ENCODE measurements at places on chromosomes 6 and 20.

GRCh38 chr6:38678178-38678760, 24.7 kb downstream of the GLO1 start:
- no peak for DNase-seq

GRCh38 chr6:124753562-124754105, 208.6 kb upstream of the RNF217 start:
- DNase-seq = no peak

- DNase-seq = no peak
Measured at GRCh38 chr20:54220722-54221121, 12.8 kb downstream of the PFDN4 start.

GRCh38 chr6:158758941-158759479, 60.2 kb downstream of the EZR start:
- DNase-seq = no peak

GRCh38 chr20:16083639-16084280, 489.5 kb downstream of the KIF16B start:
- no peak for DNase-seq

GRCh38 chr6:109239651-109240321, 142.5 kb downstream of the CD164 start:
- no peak for DNase-seq

DNA sequence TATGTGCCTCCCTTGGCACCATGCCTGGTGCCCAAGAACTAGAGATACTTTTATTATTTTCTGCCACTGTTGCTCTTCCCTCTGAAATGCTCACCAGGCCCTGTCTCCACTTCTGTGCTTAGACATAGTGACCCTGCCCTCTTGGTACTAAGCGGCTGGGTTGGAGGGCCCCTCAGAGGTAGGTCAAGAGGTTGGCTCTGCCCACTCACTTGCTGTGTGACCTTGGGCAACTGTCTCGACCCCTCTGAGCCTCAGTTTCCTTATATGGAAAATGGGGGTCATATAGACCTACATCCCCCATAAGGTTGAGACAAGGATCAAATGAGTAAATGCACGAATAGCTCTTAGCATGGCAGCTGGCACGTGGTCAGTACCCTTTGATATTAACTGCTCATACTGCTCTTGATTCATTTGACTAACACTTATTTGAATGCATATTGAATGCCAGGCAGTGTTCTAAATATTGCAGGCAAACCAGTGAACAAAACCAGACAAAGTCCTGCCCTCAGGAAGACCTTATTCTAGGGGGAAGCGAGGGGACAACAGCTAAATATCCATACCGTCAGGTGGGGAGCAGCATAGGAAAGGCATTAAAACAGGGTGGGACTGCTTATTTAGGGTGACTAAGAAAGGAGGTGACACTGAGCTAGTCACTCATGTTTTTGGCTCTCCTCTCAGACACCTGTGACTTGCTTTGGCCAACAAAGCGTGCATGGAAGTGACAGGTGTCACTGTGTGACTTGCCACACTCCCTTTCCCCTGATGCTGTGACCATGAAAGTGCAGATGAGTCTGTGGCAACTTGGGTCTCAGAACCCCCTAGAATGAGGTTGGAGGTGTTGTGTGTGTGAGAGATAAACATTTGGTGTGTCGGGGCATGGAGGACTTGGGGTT, 14.3 kb upstream of the SPO11 start:
- no peak for DNase-seq

DNA sequence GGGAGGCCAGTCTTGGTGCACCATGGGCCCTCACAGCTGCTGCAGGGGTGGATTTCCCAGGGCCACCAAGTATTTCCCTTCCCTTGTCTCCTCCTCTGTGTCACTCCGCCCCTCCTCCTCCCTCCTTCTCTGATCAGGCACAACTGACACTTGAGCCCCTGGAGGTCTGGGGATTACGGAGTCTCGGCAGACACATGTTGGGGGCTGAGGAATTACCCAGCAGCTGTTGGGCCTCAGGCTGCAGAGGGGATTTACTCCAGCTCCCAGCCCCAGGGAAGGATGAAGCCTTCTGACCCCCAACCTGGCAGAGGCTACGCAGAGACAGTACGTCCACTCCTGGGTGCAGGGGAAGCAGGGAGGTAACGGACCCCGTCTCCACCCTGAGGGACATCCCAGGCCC, 420.5 kb upstream of the SULF2 start:
- DNase-seq = no peak

DNA sequence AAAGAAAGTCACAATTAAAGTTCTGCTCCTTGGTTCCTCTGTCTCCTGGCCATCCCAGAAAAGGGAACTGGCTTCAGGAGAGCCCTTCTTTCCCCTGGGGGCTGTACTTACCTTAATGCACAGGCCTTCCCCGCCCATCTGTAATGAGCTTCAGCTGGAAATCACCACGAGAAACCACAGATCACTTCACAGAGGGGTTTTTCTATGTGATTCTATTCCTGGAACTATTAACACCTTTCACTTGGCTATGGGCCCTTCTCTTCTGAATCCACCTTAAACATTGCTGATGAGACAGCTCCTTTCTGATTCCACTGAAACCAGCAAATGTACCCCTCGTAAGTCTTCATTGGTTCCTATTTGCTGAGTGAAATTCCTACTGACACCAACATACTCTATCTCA, 80.7 kb downstream of the FOXF2 start:
- DNase-seq = no peak

DNA sequence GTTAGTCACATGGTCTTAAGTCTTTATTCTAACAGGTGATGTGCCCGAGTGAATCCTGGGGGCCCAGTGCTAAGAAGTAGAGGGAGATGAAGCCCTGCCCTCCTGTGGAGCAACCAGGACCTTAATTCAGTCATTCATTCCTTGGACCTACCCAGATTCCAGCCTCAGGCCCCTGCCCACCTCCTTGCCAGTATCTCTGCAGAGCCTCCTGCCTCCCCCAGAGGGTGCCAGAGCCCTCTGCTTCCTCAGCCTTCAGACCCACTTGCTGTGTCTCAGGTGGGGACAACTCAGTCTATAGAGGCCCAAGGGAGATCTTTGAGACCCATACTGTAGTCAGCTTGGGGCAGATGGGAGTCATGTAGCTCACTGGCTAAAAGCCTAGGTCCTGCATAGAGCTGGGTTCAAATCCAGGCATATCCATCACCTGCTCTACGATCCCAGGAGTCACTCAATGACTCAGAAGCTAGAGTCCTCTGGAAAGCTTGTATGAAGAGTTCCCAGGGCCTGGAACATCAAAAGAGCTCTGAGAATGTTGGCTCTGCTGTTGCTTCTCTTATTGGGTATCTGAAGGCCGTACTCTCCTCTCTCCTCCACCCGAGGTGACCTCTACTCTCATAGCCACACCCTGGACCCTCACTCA, 3.9 kb upstream of the SIGLEC1 start:
- peak; percentile 24 for DNase-seq

DNA sequence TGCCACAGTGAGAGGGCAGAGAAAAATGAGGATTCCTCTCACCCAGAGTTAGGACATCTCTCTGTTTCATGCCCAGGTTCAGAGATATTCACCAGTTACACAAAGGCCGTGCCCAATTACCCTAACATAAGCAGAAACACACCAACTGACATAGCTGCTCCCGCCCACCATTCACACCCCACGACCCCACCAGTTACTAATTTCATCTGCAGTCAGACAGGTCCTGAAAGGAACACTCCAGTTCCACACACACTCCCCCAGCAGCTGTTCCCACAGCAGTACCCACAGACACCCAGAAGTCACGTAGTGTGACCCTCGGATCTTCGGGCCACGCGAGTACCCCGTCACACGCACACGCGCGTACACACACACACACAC, 532 bp downstream of the TMEM74B start:
- DNase-seq = no peak

DNA sequence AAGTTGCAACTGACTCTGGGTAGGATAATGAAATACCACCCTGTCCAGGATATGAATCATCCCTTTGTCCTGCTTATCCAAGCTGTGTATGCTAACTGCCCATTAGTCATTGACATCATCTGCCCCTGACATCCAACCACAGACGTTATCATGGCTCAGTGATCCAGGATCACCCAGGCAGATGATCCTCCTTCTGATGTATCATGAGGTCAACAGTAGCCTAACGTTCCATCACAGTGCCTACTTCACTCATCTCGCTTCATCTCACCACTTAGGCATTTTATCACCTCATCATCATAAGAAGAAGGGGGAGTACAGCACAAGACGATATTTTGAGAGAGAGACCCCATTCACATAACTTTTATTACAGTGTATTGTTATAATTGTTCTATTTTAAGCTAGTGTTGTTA, 13.4 kb upstream of the BTN3A2 start:
- peak; percentile 43 for DNase-seq

DNA sequence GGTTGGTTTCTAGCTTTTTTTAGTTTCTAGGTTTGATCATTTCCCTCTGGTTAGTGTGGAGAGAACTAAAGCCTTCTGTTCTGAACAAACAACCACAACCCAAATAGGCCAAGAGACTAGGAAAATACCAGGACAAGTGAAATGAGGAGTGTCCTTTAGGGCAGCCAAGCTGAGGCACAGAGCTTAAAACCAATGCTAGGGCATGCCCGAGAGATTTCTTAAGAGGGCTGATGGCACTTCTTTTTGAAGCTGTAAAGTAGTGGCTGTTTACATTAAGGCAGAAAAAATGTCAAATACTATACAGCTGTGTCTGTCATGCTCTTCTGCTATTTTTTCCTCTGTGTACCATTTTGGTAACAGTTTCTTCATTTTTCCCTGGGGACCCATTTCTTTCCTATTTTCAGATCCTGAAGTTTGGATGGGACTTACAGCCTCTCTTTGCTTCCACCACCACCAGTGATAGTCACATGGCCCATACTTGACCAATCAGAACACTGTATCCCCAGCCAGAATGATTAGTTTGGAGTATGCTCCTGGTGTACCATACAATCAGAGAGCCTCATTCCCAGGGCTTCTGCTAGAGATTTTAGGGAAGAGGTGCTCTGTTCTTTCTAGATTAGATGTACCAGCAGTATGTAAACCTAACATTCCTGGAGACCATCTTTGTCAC, 154.4 kb downstream of the BMP2 start:
- DNase-seq = no peak

GRCh38 chr20:63433351-63433750, 39.1 kb downstream of the KCNQ2 start:
- no peak for DNase-seq

DNA sequence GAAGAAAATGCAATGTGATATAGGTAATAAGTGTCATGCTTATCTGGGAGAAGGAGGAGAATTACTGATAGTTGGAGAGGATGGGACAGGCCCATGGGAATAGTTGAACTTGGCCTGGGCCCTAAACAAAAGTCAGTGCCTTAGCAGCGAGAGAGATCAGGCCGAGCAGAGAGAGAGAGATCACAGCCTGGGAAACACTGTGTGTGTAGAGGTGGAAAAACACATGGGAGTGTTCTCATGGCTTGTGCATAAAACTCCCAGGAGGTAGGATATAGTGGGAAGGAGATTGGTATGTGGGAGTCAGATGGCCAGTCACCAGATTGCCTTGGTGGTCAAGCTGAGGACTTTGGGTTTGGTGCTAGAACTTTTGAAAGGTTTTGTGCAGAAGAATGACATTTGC, 47.6 kb downstream of the FIG4 start:
- no peak for DNase-seq

DNA sequence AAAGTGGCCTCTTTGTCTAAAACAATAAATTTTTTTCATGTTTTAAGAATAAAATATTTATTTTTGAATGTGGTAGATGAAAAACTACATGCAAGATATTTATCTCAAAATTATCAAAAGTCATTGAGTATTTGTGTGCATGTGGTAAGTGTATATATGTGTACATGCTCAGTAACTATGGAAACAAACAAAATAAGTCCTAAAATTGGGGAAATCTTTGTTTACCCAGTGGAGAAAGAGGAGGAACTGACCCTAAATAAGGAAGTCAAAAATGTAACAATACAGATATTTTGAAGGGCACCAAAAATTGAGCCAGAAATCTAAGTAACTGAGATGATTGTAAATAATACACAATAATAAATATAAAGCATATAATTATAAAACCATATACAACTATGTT, 639.2 kb downstream of the MAFB start:
- DNase-seq = no peak

DNA sequence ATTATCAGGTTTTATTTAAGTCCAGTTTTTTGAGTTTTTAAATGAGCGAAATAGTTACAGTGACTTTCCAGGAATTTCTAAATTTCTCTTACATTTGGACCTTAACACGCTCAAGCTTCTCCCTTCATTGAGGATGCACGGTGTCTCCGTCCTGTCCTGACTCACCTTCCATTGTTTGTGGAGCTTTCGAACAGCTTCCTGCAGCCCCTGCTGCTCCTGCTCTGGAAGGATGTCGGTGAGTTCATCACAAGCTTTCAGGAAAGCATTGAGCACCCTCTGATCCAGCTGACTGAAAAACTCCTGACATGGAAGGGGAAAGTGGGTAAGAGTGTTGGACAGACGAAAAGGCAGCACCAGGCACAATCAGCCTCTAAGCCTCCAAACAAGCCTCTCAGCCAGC, 183.7 kb downstream of the SYNE1 start:
- no peak for DNase-seq

- DNase-seq = no peak
Measured at GRCh38 chr6:106360989-106361430, 493 bp downstream of the CRYBG1 start.

DNA sequence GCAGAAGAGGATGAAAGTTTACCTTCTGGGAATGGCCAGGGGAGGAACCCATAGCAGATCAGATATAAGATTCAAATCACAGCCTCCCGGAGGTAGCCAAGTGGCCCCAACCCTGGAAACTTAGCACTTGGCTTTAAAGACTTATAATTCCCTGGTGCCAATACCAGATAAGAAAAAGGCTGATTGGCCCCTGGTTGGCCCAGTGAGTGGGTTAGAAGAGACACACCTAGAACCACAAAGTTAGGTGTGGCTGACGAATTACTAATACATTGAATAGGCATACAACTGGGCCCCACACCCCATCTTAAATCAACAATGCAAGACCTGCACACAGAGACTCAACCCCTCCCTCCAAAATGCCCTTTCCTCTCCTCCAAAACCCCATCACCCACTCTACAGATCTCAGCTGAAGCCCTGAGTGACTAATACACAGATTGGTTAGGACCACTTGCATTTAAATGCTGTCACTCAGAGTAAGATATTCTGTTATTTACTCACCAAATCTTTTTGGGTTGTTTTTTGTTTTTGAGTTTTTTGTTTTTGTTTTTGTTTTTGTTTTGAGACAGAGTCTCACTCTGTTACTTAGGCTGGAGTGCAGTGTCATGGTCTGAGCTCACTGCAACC, 315.4 kb upstream of the JARID2 start:
- DNase-seq = no peak

GRCh38 chr6:129593233-129593564, 116.8 kb downstream of the ARHGAP18 start:
- no peak for DNase-seq

- DNase-seq = no peak
Measured at GRCh38 chr20:48652961-48653705, 174.7 kb downstream of the PREX1 start.

DNA sequence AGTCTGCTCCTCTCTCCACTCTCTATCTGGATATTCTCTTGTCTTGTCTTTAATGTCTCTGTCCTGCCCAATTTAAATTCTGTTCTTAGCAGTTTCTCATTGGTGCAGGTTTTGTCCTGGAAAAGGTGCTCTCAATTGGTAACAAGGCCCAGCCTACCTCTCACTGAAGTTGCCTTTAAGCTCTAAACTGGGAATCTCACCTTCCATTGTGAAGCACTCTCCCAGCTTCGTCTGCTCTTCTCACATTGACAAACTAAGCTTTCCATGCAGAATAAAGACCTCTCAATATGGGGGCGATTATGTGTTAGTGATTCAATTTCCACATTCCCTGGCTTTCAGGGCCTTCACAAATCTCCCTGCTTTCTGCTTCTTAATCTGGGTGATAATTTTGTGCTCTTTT, 1712.2 kb downstream of the GRIK2 start:
- no peak for DNase-seq

Data from AML-193 (cell line).